Esophagus muscularis mucosa (tissue), 4 donors: ENCODE measurements at places on chromosomes 4 and X. TPM values are rescaled to one million over a fixed set of nuclear protein-coding genes. Genes with fewer than 3 reads are reported as not detected.

DNA sequence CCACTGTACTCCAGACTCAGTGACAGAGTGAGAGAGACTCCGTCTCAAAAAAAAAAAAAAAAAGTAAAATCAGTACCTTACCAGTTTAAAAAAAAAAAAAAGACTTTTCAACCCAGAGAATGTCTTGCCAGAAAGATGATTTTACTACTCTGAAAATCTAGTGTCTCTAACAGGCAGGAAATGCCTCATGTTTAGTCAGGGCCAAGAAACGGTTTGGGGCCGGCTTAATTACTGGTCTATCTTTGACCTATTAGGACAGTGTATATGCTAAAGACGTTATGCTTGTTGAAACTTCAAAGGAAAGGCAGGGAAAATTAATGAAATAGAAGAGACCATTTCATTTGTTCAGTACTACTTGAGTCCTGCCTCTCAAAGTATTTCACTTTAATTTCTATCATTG is 9.9 kb downstream of the BEND4 start:
- no peak overlapping the region for H3K27ac ChIP-seq
- H3K4me3 ChIP-seq = no peak overlapping the region
- H3K27me3 ChIP-seq = no peaks in the 10 kb centered on the region
- no peaks in the 10 kb centered on the region for H3K4me1 ChIP-seq
- DNase-seq = no peak

DNA sequence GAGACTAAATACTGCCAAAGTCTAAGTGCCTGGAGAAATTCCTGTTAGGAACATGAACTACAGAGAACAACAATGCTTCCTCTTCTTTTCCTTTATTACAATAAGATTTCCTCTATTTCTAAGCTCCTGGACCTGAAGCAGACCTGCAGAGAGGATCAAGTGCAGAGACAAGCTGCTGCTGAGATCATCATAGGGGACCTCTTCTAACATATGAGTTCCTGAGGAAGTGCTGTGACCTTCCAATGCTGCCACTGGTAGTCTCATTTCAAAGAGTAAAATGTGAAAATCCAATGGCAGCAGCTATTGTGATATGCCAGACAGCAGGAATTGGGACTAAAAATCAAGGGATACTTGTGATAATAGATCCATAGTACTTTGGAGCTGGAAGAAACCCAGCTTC is 28.0 kb downstream of the CCNG2 start:
- no peak for DNase-seq
- no peaks in the 10 kb centered on the region for H3K36me3 ChIP-seq
- H3K4me1 ChIP-seq = peaks cover 14% of the 10 kb centered on the region
- H3K4me3 ChIP-seq = no peak overlapping the region
- H3K27ac ChIP-seq = no peak overlapping the region

GRCh38 chrX:139542652-139543051 is 12.1 kb downstream of the F9 start:
- H3K27ac ChIP-seq = no peak overlapping the region
- H3K36me3 ChIP-seq = no peaks in the 10 kb centered on the region
- no peak overlapping the region for H3K4me3 ChIP-seq
- H3K4me1 ChIP-seq = no peaks in the 10 kb centered on the region

DNA sequence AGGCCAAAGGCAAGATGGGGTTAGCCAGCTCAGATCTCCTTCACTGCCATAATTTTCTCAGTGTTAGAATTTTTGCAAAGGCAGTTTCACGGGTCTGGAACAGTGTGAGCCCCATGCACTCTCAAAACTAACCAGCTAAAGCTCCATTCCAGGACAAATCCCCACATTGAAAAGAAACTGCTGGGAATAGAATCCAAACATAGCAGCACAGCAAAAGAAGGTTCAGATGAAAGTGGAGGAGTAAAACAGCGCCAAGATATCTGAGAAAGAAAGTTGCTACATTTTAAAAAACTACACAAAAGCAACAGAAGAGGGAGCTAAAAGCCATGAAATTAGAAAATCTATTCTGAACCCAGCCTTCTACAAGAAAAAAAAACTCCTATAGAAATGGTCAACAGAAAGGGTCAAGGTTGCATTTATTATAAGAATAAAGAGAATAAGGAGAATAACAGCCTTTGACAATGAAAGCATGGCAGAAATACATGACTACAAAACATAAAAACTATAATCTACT is 39.6 kb upstream of the SLC7A3 start:
- no peak overlapping the region for H3K27ac ChIP-seq
- no peaks in the 10 kb centered on the region for H3K27me3 ChIP-seq
- no peaks in the 10 kb centered on the region for H3K4me1 ChIP-seq
- H3K36me3 ChIP-seq = no peaks in the 10 kb centered on the region
- H3K4me3 ChIP-seq = no peak overlapping the region
- no peak for DNase-seq

DNA sequence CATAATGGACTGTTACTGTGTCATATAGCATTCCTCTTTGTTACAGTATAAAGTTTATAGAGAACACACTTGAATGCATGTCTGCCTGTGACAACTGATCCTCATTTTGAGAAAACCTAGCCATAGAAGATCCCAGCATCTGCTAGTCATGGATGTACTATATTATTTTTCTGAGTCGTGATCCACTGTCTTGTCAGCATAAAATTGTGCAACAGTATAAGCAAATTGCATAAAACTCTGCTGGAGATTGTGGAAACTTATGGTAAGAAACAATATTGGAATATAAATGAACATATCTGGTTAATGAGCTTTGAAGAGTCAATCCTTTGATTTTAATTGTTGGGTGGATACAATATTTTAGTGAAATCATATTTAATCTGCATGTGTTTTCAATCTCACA is 3.6 kb downstream of the NEIL3 start:
- H3K4me1 ChIP-seq = peaks cover 8% of the 10 kb centered on the region
- H3K27ac ChIP-seq = no peak overlapping the region
- no peaks in the 10 kb centered on the region for H3K27me3 ChIP-seq
- H3K36me3 ChIP-seq = no peaks in the 10 kb centered on the region

DNA sequence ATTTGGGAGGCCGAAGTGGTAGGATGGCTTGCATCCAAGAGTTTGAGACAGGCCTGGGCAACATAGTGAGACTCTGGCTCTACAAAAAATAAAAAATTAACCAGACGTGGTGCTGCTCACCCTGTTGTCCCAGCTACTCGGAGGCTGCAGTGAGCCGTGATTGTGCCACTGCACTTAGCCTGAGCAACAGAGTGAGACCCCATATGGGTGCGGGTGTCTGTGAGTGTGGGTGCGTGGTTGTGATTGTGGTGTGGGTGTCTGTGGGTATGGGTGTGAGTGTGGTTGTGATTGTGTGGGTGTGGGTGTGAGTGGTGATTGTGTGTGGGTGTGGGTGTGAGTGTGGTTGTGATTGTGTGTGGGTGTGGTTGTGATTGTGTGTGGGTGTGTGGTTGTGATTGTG is 114.6 kb downstream of the UBE2K start:
- no peaks in the 10 kb centered on the region for H3K36me3 ChIP-seq
- H3K4me1 ChIP-seq = no peaks in the 10 kb centered on the region
- no peak overlapping the region for H3K4me3 ChIP-seq
- H3K27me3 ChIP-seq = no peaks in the 10 kb centered on the region
- no peak for DNase-seq
- no peak overlapping the region for H3K27ac ChIP-seq

GRCh38 chrX:123083924-123084323 is 100.2 kb upstream of the GRIA3 start:
- no peaks in the 10 kb centered on the region for H3K36me3 ChIP-seq
- H3K27me3 ChIP-seq = no peaks in the 10 kb centered on the region
- H3K27ac ChIP-seq = no peak overlapping the region
- DNase-seq = no peak

DNA sequence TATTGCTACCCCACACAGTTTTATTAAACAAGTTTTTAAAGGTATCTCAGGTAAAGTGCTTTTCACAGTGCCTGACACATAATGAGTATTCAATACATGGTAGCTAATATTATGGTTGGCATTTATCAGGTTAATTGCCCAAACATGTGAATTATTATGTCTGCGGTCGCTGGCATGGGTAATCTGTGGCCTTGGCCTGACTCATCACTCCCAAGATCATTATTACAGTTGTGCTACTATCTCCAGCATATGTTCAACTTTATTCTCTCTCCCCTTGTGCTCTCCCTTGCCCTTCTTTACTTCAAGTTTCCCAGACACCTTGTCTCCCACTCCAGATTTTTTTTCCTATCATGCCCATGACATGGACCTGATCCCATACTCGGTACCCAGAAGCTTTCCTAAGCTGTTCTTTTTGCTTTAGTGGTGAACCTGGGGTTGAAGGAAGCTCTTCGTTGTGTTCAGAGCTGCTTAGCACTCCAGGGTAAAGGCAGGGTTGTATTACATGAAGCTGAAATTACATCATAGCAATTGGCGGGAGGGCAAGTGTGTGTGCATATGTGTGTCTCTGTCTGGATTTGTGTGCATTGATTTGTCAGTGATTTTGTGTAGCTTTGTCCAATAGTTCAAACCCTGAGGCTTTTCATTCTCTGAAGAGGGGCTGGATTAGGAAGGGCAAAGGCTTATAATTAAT is 176.5 kb upstream of the NRK start:
- no peaks in the 10 kb centered on the region for H3K36me3 ChIP-seq
- no peak overlapping the region for H3K4me3 ChIP-seq

GRCh38 chr4:37864786-37865185 is 26.1 kb upstream of the TBC1D1 start:
- H3K36me3 ChIP-seq = peaks cover 19% of the 10 kb centered on the region
- no peaks in the 10 kb centered on the region for H3K27me3 ChIP-seq
- H3K27ac ChIP-seq = no peak overlapping the region

DNA sequence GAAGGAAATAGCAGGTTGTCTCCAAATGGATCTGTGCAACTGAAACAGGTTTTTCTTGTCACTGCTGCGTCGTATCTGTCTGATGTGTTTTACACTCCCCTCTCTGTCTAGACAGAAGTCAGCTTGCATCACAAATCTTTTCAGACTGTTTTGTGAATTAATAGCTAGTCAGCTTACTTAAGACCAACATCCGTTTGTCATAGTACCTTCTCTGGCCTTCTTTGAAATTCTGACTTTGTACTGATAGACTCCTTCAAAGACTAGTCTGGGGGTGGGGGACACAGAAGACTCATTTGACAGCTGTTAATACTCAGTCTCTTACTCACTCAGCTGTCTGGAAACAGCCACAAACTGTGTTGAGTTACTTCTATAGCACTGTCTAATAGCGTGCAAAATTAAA is 197.8 kb downstream of the PALLD start:
- H3K4me3 ChIP-seq = no peak overlapping the region
- H3K27ac ChIP-seq = no peak overlapping the region
- no peaks in the 10 kb centered on the region for H3K36me3 ChIP-seq
- no peaks in the 10 kb centered on the region for H3K4me1 ChIP-seq
- H3K27me3 ChIP-seq = no peaks in the 10 kb centered on the region

DNA sequence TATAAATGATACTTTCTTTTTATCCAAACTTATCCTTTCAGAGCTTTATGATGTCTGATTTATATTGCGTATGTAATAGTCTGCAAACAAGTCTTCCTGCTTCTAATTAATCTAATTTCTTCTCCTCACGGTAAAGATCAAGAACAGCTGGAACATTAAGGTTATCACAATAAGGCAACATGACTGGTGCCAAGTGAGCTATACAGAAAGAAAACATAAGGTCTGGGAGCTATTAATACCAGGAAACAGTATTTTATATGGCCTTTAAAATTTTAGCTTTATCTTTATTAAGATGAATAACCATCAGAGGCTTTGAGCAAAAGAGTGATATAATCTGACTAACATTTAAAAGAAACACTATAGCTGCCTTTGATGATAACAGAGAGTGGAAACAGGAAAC is 28.7 kb upstream of the CABS1 start:
- no peaks in the 10 kb centered on the region for H3K4me1 ChIP-seq
- H3K27me3 ChIP-seq = no peaks in the 10 kb centered on the region
- H3K27ac ChIP-seq = no peak overlapping the region
- no peaks in the 10 kb centered on the region for H3K36me3 ChIP-seq

DNA sequence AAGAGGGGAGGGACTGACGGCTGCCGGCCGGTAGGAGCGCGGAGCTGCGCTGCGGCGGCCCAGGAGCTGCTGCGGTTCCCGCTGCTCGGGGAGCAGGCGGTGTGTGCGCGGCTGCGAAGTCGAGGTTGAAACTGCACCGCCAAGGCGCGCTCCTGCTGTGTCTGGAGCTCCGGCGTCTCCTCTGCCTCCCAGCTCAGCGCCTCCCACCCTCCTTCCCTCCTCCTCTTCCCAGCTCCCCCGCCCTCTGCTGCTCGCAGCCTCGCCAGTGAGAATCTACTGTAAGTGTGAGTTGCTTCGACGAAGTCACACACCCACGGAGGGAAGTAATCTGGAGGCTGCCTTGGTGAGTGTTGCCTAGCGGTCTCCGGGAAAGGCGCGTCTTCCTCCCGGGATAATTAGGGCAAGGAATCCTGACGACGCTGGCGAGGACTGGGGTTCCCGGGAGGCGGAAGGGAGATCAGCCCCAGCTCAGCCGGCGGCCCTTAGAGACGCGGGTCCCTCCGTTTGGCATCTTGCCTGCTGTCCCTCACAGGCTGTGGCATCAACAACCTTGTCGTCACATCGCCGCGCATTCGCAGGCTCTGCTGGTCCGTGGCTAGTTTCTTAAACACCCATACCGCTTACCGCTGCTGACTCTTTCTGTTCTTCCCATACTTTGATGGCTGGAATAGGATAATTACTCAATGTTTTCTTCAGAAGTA is at the start of gene EPHA5:
Gene EPHA5, minus strand, starts transcription at position 159 of the 701 bp plus-strand sequence. CDS start 747 bp downstream, outside the sequence.
- H3K4me1 ChIP-seq = peaks cover 34% of the 10 kb centered on the region
- H3K27me3 ChIP-seq = peaks cover 7% of the 10 kb centered on the region
- no peaks in the 10 kb centered on the region for H3K36me3 ChIP-seq
- DNase-seq = no peak
- H3K4me3 ChIP-seq = peak within 1 kb of the TSS; percentile 48

DNA sequence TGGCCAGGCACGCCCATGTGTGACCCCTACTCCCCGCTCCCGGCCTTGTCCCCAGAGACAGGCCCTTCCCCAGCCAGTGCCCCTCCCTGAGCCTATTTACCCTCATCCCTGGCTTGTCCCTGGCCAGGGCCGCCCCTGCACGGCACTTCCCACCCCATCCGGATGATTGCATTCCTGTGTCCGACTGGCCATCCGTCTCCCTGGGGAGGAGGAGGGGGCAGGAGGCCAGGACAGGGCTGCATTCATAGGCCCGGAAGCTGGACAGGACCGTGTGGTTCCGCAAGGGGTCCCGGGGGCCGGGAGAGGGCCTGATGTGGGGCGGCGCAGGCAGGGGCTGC is 22.8 kb downstream of the CTBP1 start:
- no peak overlapping the region for H3K4me3 ChIP-seq
- no peak for DNase-seq
- H3K4me1 ChIP-seq = peaks cover 15% of the 10 kb centered on the region
- no peaks in the 10 kb centered on the region for H3K27me3 ChIP-seq
- H3K27ac ChIP-seq = no peak overlapping the region

- H3K4me3 ChIP-seq = no peak overlapping the region
- H3K27me3 ChIP-seq = no peaks in the 10 kb centered on the region
- no peak overlapping the region for H3K27ac ChIP-seq
- H3K36me3 ChIP-seq = no peaks in the 10 kb centered on the region
Observed at GRCh38 chr4:17082186-17082585, 183.7 kb upstream of the LDB2 start.

GRCh38 chrX:1181170-1181569 is 31.3 kb downstream of the CRLF2 start:
- no peak overlapping the region for H3K4me3 ChIP-seq
- H3K4me1 ChIP-seq = peaks cover 4% of the 10 kb centered on the region
- peak; percentile 47 for DNase-seq
- no peak overlapping the region for H3K27ac ChIP-seq
- H3K27me3 ChIP-seq = no peaks in the 10 kb centered on the region

- no peaks in the 10 kb centered on the region for H3K36me3 ChIP-seq
- no peak for DNase-seq
- H3K27ac ChIP-seq = no peak overlapping the region
- no peak overlapping the region for H3K4me3 ChIP-seq
- H3K4me1 ChIP-seq = peaks cover 5% of the 10 kb centered on the region
Observed at GRCh38 chr4:159444678-159445077, 341.8 kb downstream of the RAPGEF2 start.

GRCh38 chrX:129230850-129231512 is 292.3 kb downstream of the SMARCA1 start:
- no peak for DNase-seq
- H3K4me3 ChIP-seq = no peak overlapping the region

Gene TTC29
- total RNA-seq = not detected

Gene SLC39A8
- total RNA-seq = 5.9 TPM

Gene AR
- 4.5 TPM for total RNA-seq

Gene SLC7A11
- total RNA-seq = 0.19 TPM

Gene PABPC1L2B
- not detected for total RNA-seq
